Left lobe of liver (tissue), 2 donors: ENCODE measurements at places on chromosomes 16 and 17. TPM values are rescaled to one million over a fixed set of nuclear protein-coding genes. Genes with fewer than 3 reads are reported as not detected.

Gene TBC1D28
- total RNA-seq: not detected

DNA sequence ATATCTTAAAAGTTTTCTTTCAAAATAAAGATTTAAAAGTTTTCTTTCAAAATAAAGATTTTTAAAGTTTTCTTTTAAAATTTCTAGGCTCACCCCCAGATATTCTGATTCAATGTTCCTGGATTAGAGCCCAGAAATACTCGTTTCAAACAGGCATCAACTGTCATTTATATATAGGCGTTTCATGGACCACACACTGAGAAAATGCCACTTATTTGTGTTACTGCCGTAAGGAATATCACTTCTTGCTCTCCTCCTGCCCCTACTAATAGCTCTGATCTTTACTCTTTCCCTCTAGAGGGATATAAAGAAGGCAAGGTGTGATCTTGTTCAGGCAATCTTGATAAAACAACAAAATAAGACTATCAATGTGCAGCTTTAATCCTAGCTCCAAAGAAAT lies 1324.1 kb downstream of the CDH8 start:
- DNase-seq: no peak

DNA sequence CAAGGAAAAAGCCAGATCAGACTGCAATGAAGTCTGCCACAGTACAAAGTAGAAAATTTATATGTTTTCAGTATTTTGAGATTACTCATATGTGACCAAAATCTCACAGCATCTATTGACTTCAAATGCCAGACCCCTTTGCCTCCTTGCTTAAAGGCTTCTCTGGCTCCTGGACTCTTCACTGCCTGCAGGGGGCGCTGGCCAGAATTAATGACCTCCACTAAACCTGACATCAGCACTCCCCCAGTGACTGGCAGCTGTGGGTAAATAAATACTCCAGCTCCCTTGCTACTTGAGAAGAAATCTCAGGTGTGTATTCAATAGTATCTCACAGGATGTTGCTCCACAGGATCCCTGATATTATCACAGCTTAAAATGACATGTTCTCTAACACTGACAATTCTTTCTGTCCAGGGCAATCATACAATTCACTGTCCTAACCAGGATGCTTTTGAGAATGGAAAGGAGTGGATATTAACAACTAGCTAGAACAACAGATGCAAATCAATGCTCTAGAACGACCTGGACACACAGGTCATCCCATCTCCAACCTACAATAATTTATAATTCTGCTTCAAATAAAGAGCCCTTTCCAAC lies 4.0 kb downstream of the BECN1 start:
- no peak for DNase-seq

Gene RANGRF
- total RNA-seq: 6.6 TPM

GRCh38 chr16:50114357-50115129 lies 38.6 kb upstream of the TENT4B start:
- DNase-seq: no peak

Gene ALOX12B
- not detected for total RNA-seq

Gene PDP2
- 12.3 TPM for total RNA-seq

DNA sequence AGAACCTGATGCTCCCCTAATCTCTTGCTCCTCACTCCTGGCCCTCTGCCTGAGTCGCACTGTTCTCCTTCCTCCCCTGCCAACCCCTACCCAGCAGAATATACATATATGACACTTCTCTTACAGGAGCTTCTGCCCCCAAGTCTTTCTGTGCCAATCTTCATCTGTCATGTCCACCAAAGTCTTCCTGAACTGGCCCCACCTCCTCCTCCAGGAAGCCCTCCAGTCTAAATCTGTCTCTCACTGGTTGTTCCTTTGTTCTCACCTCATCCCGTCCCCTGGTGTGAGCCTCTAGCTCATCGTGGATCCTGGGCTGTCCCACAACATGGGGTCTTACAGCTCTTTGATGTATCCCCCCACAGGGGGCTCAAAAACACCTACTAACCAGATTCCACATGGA lies 8.3 kb downstream of the CRHR1 start:
- DNase-seq: no peak

- DNase-seq: no peak
Measured at GRCh38 chr16:89867918-89868317, 5.5 kb upstream of the TCF25 start.

GRCh38 chr17:2418572-2418971 lies 17.7 kb upstream of the MNT start:
- DNase-seq: no peak

Gene MED31
- total RNA-seq: 6.5 TPM

DNA sequence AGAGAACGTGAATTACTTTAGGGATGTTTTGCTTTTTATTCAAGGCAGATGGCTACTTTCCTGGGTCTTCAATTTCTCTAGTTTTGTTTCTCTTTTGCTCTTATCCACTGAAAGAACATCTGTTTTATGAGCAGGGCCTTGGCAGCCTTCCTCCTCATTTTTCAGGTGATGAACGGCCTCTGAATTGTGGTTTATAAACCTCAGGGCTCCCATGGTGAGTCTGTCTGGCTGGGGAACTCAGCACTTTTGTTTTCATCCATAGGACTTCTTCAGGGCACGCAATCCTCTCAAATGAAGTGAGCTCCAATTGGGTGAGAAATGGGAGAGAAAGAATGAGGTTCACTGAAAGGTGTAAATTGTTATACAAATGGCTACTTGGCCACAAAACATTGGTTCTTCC lies 186.4 kb upstream of the ERCC4 start:
- no peak for DNase-seq

DNA sequence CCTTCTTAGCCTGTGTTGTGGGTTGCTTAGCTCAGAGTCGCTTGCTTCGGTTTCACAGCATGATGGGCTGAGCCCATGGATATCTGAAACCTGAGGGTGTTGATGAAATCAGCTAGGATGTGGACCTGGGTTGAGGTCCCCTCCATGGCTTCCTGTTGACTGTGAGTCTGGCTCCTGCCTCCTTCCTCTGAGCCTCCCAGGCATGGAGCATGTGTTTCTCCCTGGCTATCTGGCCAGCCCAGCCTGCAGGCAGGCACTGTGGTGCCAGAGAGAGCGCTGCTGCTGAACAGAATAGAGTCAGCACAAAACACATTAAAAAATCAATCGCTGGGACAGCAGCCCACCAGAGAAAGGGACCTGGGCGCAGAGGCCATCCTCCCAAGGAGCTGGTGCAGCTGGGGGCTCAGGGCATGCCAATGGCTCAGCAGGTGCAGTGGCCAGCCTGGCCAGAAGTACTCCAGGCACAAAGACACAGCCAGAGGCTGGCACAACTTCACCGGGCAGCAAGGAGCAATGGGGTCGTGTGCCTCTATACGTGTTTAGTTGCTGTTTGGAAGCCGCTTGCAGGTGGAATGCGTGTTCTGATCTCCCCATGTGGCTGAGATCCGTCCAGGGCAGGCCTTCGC lies 28.3 kb upstream of the GPRC5C start:
- DNase-seq: no peak

Gene RHOT1
- 12.5 TPM for total RNA-seq
